Thymus (tissue), 14 donors: ENCODE measurements at places on chromosomes 3 and 15.

DNA sequence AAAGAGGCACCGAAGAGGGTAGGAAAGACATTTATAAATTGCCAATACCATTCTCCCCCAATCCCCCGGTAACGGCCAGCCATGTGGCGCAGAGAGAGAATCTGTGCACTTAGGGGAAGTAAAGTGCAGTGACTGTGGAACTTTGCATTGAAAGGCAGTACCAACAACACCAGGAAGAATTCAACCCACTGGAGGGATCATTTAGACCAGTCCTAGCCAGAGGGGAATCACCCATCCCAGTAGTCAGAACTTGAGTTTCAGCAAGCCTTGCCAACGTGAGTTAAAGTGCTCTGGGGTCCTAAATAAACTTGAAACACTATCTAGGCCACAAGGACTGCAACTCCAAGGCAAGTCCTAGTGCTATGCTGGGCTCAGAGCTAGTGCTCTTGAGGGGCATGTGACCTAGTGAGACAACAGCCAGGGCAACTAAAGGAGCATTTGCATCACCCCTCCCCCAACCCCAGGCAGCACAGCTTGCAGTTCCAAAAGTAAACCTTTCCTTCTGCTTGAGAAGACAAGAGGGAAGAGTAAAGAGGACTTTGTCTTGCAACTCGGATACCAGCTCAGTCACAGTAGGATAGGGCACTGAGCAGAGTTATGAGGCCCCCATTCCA is 15.0 kb downstream of the CEP70 start:
- peak; percentile 47 for DNase-seq

GRCh38 chr3:135964160-135964955 is 1.2 kb upstream of the PPP2R3A start:
- no peak for DNase-seq

- no peak for DNase-seq
Measured at GRCh38 chr3:157086775-157087174, 73.2 kb downstream of the CCNL1 start.

DNA sequence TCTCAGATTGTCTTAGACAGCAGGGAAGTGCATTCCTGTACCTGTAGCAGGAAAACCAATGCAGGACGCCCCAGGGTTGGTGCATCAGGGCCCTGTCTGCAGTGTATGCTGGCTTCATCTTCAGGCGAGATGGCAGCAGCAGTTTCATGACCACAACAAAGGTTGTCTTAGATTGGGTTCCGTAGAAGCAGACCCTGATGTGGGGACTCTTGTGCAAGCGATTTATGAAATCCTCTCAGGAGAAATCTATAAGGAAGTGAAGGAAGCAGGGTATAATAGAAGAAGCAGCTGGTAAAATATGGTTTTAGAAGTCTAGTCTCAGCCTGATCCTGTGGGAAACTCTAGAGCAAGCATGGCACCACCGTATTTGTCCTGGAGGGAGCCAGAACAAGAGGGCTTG is 25.0 kb downstream of the DNAH1 start:
- no peak for DNase-seq

DNA sequence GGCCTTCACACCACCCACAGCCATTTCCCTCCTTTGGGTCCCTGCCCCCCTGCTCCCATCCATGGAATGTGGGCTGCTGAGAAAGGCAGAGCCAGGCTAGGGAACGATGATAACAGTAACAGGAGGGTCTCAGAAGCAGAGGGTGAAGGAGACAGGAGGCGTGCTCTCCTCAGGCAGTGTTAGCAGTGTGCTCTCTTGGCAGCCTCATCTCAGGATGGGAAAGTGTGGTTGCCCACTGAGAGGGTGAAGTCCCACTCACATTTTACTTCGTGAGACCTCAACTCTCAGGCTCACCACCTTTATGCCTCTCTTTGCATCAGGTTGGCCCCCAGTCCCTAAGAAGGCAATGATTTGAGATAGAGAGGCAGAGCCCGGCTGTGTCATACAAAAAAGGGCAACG is 24.5 kb downstream of the TIGIT start:
- no peak for DNase-seq

- no peak for DNase-seq
Measured at GRCh38 chr3:98788651-98789050, 25.5 kb downstream of the ST3GAL6 start.

GRCh38 chr3:13214847-13215472 is 141.7 kb upstream of the IQSEC1 start:
- no peak for DNase-seq

DNA sequence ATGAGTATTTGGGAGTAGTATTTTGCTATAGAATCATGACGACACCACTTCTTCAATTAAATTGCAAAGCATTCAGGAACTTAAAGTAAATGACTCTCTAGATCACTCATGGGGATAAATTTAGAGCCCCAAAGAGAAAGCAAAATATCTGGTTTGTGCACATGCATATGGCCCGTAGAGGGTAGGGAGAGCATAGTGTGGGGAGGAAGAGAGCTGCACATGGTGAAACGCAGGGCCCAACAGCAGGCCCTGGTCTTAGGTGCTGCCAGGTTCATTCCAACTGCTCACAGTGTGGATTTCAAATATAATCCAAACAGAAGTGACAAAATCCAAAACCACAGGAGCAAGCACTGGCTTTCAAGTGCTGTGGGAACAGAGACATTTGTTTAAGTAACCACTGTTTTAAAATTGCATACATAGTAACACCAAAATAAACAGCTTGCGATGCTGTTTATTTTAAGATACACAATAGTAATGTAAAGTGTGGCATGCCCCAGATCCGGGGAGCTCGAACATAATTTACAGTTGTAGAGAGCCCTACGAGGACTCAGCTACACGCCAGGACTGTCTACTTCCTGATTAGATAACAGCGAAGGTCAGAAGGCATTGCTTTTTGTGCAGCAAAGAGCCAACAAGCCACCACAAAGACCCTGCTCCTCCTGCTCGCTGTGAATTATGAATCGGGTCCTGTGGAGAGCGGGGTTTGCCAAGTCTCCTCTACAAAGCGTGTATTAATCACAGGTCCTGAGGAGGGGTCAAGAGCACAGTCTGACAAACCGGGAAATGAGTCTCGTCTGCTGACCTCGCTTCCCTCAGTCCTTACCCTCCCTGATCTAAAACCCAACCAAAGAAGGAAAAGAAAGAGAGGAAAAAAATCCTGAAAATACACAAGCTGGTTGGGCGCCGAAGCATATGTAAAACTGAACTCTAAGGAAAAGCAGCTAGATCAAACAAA is 80.6 kb downstream of the MEIS2 start:
- no peak for DNase-seq

DNA sequence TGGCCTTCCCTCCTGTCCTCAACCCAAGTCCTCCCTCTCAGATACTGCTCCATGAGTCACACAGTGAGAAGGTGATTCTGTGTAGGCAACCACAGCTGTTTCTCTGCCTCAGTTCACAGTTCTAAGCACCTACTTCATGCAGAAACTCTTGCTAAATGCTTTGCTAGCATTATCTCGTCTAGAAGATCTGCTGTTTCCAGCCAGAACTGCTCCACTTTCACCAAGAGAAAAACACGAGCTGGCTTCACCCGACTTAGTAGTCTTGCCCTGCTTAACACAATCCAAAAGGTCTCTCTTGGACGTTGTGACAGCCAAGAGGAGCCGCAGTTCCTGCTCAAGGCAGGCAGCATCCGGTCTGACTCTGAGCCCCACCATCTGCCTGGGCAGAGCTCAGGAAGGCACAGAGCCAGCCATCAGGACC is 272.1 kb downstream of the UACA start:
- peak; percentile 58 for DNase-seq

GRCh38 chr3:111846717-111847116 is 12.3 kb upstream of the PHLDB2 start:
- no peak for DNase-seq

DNA sequence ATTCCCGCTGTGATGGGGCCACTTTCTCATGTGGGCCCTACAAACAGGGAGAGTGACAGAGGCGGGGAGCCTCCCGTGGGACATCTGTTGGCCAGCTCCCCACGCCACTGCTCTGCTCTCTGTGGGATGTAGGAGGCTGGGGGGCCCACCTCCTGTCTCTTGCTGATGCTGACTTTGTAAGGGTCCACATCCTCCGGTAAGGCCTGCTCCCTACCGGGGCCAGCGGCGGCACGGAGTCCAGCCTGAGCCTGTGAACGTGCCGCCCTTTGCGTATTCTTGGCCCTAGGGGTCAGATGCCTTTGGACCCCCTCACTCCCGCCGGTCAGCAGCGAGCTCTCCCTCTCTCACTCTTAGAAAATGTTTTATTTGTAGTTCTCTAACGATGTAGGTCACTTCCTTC is 153.2 kb downstream of the LRRC28 start:
- DNase-seq: no peak

GRCh38 chr3:153628591-153628990 is 466.6 kb downstream of the RAP2B start:
- DNase-seq: no peak

- no peak for DNase-seq
Measured at GRCh38 chr3:115562636-115563267, 60.6 kb upstream of the GAP43 start.

DNA sequence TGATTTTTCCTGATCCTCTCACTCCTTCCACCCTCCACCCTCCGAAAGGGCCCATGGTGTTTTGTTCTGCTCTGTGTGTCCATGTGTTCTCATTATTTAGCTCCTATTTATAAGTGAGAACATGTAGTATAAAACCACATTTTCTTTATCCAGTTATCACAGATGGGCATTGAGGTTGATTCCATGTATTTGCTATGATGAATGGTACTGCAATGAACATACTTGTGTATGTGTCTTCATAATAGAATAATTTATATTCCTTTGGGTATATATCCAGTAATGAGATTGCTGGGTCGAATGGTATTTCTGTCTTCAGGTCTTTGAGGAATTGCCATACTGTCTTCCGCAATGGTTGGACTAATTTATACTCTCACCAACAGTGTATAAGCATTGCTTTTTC is 126.0 kb downstream of the IMPG2 start:
- DNase-seq: no peak

GRCh38 chr3:123024056-123024455 is 3.5 kb downstream of the SEMA5B start:
- DNase-seq: no peak

DNA sequence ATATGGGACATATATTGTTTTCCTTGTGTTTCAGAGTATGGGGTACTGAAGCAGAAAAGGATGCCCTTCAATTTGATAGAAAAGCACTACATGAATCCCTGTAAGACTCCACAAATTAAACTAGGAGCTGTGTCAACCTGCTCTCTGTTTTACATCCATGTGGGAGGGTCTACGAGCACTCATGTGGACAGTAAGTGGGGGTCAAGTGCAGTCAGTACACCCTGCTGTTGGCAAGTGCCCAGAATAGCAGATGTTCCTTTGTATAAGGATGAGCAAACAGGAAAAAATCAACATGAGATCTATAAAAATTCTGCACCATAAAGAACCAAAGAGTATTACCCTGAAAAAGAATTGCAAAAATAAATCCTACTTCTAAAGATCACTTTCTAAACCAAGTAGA is 659.9 kb downstream of the SI start:
- DNase-seq: no peak

DNA sequence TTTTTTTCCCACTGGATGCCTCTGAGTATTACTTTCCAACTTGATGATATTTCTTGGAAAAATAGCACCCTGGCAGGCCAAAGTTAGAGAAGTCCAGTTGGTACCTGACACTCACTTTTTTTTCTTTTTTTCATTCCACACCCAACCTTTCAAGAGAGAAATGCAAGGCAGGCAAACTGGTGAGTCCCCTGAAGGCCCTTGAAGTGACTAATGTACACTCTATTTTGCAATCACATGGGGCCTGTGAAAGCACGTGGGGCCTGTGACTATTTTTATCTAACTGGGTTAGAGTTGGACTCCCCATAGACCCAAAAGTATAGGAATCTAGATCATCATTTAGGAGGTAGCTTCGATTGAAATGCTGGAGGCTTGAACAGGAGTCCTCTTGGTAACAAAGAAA is 316.7 kb downstream of the CHL1 start:
- DNase-seq: no peak

GRCh38 chr3:10869460-10869859 is 53.4 kb downstream of the SLC6A11 start:
- no peak for DNase-seq

- DNase-seq: no peak
Measured at GRCh38 chr15:88579322-88579721, 32.8 kb upstream of the DET1 start.

GRCh38 chr15:82871358-82871757 is 61.9 kb downstream of the WHAMM start:
- DNase-seq: no peak

DNA sequence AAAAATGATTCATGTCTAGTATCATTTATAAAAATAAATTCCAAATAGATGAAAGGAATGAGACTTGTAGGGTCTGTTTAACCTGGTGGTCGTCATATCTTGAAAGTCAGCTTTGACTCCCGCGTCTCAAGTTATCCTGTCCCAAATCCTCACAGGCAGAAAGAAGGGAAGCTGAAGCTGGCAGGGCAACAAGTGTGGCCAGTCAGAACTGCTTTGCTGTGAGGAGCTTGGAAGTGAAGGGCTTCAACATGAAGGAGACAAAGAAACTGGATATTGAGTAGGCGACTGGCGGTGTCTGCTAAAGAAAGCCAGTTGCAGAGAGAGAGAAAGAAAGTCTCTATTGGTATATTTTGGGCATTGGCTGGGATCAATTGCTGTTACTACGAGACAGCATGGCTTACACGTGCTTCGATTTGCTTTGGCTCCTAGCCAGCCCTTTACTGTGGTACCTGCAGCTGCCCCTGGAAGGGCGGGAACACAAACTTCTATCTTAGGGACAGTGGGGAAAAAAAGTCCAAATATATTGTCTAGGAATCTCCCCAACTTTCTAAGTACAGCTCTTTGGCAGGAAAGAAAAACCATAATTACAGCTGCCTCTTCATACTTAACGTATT is 107.2 kb downstream of the CHST2 start:
- DNase-seq: no peak

- no peak for DNase-seq
Measured at GRCh38 chr3:8484409-8485140, 17.0 kb upstream of the LMCD1 start.

- no peak for DNase-seq
Measured at GRCh38 chr3:54243960-54244682, 121.8 kb downstream of the CACNA2D3 start.

DNA sequence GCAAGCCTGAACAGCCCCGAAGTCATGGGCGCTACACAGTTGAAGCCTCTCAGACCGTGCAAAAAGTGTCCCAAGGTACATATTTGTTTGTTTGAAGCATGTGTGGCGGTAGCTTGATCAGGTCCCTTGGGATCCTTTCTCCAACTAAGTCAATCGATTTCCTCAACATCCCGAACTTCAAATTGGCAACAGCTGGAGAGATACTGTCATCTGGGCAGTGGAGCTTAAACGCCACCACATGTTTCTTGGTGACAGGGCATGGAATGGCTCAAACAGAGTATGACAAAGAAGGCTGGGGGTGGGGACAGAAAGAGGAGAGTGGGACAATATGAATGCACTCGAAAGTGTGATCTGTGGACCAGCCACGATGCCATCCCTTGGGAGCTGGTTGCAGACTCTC is 84.9 kb upstream of the PSMD6 start:
- DNase-seq: no peak

DNA sequence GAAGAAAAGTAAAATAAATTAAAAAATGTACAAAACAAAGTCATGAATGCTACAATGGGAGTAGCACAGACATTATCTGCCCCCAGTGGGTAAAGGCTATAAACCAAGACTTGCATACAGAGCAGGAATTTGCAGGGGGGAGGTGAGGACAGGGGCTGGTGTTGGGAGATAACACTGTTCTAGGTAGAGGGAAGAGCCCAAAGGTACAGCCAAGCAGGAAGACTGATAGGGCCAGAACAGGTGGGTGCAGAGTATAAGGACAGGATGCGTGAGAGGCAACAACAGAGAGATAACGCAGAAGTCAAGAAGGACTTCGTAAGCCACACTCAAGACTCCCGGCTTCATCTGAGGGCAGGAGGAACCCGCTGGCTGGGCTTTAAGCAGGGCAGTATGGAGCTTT is 146.5 kb downstream of the CTNNB1 start:
- no peak for DNase-seq
